ENCODE measurements at places on chromosomes 12 and 14.

DNA sequence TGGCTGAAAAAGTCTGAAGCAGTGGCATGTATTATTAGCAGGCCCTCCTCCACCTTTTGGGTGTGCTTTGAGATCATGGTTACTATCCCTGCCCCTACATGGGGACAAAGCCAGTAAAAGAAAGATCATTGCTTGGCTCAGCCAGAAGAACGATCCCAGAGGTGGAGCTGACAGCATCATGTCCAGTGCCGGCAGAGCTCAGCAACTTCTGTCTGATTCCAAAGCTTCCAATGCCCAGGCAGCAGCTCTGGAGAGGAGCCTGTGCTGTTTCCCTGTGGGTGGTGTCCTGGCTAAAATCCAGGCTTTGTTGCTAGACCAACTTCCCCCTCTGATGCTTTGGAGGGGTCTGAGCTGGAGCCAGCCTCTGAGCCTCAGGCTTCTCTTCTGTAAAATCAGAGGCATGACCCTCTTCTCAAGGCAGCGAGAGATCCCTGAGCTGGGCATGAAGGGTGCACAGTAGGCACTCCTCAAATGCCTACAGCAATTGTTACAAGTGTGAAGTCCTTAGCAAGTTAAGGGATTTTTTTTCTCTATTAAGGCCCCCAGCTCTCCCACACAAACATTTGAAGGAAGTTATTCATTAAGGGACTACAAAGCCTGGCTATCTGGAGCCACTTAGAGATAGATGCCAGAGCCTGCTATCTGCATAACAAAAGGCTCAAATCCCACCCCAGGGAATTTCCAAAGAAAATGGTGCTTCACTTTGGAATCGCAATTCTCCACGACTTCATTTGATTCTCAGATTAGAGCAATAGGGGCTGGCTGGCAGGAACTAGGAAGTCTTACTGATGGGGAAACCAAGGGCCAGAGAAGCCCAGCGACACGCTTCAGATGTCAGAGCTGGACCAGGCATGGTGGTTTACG, 10.9 kb upstream of the GSC start:
- no peak for DNase-seq

DNA sequence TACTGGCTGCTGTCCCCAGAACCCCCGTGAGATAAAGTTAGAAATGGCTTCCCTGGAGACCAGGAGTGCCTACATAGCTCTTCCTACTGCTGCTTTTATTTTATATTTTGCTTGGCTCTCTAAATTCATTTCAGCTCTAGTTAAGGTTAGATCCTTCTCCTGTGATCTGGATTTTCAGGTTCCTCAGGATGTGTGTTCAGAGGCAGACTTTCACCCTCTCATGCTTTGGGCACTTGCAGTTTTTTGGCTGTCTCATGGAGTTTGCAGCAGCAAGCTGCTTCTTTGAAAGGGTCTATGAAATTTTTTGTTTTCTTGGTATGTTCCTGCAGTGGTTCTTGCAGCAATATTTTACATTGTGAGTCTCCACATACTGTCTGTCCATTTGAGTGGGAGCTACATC, 93.3 kb downstream of the ATP23 start:
- no peak for DNase-seq

GRCh38 chr14:67191768-67192290, 2.6 kb downstream of the GARIN2 start:
- DNase-seq = no peak

DNA sequence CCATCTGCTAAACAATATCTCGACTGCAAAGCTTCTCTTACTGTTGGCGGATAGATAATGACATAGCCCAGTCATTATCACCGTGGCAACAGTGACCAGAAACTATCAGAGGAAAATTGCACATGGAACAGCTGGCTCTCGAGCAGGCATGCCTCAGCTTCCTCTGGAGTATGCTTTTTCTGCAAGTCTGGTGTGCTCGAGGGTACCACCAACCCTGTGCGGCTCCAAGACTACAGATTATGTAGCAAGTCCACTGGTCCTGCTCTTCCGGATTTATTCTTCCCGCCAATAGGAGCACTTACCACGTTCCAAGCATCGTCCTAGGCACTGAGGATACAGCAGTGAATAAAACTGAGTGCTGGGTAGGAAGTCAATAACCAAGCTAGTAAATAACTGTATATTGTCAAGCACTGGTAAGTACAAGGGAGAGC, 1.4 kb upstream of the GLRX5 start:
- no peak for DNase-seq

DNA sequence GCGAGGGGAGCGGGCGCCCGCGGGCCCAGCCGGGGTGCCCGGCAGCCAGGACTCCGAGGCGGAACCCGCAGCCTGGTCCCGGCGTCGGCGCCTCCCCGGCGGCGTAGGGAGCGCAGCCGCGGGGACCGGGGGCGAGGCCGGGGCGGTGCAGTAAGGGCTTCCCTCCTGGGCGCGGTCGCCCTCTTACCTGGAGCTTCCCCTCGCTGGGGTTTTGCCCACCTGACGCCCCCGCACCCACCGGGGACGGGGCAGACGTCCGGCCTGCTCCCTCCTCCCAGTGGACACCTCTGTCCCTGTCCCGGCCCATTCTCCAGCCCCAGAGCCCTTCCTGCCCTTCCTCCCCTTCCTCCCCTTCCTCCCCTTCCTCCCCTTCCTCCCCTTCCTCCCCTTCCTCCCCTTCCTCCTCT, 413 bp upstream of the TUBA1C start:
- no peak for DNase-seq

DNA sequence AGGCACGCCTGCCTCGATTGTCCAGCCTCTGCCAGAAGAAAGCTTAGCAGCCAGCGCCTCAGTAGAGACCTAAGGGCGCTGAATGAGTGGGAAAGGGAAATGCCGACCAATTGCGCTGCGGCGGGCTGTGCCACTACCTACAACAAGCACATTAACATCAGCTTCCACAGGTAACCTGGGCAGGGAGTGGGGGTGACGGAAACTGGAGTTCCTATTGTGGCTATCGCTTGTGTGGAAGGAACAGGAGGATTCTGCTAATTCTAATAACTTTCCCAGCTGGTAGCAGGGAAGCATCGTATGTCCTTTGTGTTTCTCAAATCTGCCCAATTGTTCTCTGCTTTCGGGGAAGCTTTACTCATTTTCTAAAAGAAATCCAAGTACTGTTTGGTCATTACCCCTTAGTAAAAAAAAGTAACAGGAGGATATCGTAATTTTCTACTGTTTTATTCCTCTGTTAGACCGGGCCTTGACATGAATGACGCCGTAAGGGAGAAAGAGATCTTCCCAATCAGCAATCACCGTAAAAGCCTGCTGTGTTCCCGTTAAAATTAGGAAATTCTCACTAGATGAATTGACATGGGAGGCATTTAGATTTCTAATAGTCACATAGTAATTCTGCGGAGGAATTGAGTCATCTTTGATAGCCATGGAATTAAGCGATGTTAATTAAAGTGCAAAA, 449 bp downstream of the THAP2 start:
- DNase-seq = no peak

Measured in WTC11 (cell line).